T-cell (primary cell): ENCODE measurements at places on chromosomes 7 and 10.

- no peak for DNase-seq
Observed at GRCh38 chr10:133114251-133114650, 26.5 kb downstream of the ADGRA1 start.

DNA sequence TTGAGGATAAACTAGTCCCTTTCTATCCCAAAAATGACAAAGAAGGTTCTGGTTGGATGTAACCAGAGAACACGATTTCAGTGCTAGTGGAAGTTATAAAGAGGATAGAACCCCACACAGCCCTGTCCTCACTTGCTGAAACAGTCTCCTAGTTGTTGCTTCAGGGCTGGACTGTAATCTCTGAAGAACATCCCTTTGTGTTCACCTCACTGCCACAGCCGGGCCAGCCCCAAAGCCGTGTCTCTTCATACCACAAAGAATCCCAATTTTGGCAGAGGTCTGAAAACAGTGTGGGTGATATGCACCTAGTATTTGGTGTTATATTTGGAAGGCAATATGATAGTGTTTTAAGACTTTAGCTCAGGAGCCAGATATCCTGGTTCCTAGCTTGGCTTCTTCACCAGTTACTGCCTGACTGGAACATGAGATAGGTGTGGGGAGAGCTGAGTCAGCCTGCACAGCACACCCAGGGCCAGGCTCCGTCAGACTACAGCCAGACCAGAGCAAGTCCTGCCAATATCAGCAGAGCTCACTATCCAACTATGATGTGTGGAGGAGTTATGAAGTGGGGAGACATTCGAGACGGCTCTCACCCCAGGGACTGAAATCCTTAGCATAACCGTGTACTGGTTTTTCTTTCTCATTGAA is 21.2 kb downstream of the CYP3A4 start:
- no peak for DNase-seq

GRCh38 chr7:32481176-32481575 is 9.0 kb downstream of the LSM5 start:
- DNase-seq, result no peak

DNA sequence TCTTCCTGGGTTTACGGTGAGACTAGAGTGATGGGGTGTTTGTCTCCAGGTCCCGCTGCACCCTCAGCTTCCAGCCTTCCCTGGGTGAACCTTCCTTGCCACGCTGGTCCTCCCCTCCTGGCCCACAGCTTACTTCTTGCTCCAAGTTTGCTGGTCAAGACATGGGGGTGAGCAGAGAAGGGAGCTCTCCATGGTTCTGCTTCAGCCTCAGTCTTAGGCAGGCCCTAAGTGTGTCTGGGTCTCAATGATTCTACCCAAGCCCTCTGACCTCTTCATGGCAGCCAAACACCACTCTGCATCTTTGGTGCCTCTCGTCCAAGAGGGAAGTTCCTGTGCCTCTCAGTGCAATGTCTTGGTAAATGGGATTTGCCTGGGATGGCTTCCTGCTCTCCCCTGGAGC is 356.5 kb upstream of the KLF6 start:
- DNase-seq, result no peak

DNA sequence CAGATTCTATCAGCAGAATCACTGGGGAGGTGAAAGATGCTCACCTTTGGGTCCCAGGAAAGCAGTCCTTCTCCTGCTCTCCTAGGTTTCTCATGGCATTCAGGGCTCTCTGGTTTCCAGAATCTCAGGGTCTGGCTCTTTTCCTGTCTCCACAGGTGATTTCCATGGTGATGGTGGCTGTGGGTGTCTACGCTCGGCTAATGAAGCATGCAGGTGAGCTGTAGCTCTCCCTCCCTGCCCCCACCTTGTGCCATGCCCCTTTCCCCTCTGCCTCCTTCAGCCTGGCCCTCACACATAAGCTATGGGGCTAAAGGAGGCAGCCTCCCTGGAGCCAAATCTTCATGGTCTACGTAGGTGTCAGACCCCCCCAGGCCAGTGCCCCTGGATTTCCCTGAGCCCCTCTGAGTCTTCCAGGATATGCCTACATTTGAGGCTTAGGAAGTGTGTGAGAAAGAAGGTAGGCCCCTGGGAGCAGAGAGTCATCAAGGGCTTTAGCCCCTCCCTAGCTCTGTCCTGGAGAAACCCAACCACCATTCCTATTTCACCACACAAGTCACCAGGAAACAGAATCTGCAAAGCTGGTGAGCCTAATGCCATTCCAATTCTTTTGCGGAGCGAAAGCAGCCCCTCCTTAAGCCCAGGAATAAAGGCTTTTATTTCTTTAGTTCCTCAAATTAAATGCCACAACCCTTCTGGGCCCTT is 17.2 kb downstream of the TSPAN33 start:
- no peak for DNase-seq

- no peak for DNase-seq
Observed at GRCh38 chr10:44771233-44771995, 139.7 kb upstream of the TMEM72 start.

- no peak for DNase-seq
Observed at GRCh38 chr7:155729847-155730246, 82.4 kb downstream of the SHH start.

DNA sequence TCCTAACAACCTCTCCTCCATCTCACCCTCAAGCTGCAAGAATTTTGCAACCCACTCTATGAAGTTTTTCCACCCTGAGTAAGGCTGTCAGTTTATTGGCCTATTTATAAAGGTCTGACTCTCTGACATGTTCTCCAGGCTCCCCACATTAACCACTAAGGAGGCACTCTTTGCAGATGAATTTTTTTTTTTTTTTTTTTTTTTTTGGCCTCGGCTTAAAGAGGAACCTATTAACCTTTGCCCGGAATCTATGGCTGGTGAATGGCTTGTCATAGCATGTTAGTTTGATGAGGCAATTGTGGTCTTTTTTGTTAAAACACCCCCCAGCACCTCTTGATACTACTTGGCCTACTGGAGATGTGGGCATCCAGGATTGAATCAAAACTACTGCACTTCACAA is 57.1 kb downstream of the TBXAS1 start:
- DNase-seq, result no peak

DNA sequence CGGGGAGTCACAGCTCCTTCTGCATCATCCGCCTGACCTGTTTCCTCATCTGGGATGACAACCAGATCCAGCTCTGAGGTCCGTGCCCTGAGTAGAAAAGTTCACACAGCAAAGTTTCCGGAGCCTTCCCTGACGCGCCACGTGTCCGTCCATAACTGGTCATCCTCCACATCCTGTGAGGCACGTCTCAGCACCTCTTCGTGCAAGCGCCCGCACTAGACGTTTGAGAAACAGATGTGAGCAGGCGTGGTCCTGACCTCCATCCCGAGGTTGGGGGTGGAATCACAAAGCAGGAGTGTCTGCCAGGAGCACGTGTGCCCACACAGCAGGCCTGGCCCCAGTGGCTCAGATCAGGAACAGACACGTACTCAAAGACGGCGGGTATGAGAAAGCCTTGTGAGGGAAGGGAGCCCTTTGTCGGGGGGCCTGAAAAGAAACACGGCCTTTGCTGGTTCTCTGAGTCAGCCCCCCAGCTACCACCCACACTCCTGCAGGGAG is 520.8 kb downstream of the DNAJB6 start:
- no peak for DNase-seq
